ENCODE measurements at places on chromosomes 5 and 9.

GRCh38 chr9:214648-215493 lies at the start of gene DOCK8:
Gene DOCK8, plus strand, starts transcription at chr9:214865. Its CDS starts 112 bp downstream, at chr9:214977.
- ATAC-seq: peak; percentile 59

- ATAC-seq: no peak
Observed at GRCh38 chr9:113155911-113156588, 5.2 kb downstream of the SLC31A2 start.

- ATAC-seq: no peak
Observed at GRCh38 chr5:80195837-80196400, 59.9 kb downstream of the SERINC5 start.

GRCh38 chr5:59842999-59843398 lies 50.5 kb downstream of the PDE4D start:
- ATAC-seq: no peak

DNA sequence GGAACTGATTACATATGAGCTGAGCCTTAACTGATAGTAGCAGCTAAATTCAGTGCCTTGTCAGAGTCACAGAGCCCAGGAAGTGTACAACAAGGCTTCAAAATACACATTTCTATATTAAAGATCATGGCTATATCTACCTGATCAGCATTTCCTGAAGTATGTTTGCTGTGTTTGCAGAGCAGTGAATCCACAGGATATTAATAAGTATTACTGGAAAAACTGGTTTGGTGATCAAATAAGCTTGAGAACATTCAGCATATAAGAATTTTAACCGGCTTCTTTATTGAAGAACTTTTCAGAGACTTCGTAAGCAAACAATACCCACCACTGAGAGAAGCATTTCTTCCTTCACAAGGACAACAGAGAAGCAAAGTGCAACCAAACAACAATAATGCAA lies 227.0 kb downstream of the ELAVL2 start:
- no peak for ATAC-seq

DNA sequence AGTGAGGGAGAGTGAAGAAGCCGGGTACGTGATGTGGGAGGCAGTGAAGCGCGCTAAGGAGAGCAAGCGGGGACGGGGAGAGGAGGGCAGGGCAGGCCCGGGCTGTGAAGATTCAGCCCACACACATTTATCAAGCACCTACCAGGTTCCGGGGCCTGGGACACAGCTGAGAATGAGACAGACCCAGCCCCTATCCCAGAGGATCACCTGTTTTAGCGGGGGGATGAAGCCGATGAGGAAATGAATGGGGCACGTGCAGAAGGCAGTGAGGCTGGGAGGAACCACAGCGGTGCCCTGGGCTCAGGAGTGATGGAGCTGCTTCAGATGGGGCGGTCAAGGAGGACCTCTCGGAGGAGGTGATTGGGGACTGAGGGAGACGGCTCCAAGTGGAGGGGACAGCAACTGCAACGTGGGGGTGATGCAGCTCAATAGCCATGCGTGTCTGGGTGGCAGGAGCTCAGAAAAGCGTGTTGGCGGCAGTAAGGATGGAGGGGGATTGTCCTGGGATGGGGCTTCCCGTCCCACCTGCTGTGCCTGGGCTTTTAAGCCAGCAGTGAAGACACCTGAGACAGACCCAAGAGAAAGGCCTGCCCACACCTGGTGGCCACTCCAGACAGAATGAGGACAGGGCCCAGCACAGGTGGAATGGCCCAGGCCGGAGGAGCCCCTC lies 77.5 kb upstream of the UNC5A start:
- no peak for ATAC-seq

DNA sequence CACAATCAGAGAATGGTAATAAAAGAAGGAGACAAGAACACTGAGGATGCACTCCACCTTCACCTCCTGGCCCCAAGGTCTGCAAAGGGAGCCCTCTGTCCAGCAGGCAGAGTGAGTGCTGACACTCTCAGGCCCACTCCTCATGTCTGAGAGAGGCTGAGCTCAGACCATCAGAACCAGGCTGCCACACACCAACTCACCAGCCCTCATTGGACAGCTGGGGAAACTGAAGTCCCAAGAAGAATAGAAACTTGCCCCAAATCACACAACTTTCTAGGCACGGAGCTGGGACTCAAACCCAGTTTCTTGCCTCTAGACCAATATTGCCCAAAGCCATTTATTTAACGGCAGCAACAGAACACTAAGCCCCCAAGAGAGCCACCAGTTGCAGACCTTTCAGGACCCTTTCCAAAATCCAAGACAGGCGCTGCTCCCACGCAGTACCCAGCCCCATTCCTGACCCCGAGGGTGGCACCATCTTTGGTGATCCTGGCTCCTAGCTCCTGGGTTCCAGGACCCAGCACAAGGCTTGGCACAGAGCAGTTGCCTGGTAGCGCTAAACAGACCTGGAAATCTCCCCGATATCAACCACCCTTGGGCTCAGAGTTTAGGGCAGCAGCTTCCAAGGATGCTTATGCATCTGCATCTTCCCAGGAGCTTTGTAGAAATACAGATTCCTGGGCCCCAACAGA lies 192.4 kb downstream of the GABBR2 start:
- ATAC-seq: no peak

- peak; percentile 35 for ATAC-seq
Observed at GRCh38 chr5:91128604-91129003, 254.5 kb downstream of the ARRDC3 start.

GRCh38 chr5:147245381-147246165 lies 10.7 kb downstream of the STK32A start:
- no peak for ATAC-seq

- no peak for ATAC-seq
Observed at GRCh38 chr5:179964015-179964414, 56.3 kb upstream of the TBC1D9B start.

GRCh38 chr9:29514336-29514735 lies 1941.1 kb upstream of the C9orf72 start:
- ATAC-seq: no peak

DNA sequence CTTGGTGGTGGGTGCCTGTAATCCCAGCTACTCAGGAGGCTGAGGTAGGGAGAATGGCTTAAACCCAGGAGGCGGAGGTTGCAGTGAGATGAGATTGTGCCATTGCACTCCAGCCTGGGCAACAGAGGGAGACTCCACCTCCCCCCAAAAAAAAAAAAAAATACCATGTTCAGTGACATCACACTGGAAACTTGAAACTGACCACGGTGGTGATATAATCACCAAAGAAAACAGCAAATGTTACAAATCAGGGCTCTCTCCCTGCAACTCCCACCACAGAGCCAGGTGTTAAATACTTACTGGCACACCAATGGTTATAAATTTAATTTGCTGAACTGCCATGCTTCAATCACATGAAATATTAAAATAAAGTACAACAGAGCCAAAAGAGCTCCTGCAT lies 81.4 kb downstream of the ZNF608 start:
- no peak for ATAC-seq

DNA sequence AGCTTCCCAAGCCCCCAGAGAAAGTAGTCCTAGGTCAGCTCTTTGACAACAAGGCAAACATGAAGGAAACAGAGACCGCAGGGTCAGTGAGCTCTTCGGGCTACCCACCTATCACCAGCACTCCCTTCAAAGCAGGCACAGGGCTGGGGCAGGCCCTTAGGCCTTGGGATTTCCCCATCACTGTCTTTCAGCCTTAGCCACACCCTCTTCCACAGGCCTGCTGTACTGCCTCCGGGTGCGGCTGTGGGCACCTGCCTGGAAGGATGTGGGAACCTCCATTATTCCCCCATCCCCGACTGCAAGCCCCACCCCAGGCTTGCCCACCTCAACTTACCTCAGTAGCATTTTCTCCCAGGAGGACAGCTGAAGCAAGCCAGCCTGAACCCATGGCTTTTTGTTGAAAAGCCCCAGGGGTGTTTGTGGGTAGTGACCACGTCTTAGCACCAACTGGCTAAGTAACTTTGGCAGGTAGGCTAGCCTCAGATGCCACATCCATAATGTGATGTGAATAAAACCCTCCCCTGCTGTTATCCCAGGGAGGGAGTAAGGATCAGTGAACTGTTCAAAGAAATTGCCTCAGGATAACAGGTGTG lies 100.2 kb downstream of the PIK3R1 start:
- no peak for ATAC-seq

DNA sequence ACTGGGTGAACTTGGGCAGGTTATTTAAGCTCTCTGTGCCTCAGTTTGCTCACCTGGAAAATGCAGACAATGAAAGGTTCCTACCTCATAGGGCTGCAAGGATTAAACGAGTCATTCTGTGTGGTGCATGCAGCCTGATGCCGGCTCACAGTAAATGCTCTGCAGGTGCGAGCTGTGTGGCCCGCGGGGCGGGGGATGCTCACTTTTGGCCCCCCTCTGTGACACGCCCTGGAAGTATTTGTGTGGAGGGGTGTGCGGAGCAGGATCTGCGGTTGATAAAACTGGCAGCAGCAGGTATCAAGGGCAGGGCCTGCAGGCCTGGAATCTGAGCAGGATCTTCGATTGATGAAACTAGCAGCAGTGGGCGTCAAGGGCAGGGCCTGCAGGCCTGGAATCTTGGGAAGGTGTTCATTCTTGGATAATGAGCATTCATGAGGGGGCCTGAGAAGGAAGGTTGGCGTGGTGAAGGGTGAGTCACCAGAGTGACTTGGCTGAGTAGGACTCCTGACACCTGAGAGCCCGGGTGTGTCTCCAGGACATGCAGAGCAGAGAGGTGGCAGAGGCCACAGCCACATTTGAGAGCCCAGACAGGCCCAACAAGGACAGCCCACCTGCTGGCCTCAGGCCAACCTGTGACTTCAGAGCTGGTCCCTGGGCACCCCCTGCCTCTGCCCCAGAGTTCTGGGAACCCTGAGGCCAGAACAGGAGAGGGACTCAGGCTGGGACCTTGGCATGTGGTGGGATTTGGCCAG lies 11.9 kb downstream of the UNC5A start:
- no peak for ATAC-seq

DNA sequence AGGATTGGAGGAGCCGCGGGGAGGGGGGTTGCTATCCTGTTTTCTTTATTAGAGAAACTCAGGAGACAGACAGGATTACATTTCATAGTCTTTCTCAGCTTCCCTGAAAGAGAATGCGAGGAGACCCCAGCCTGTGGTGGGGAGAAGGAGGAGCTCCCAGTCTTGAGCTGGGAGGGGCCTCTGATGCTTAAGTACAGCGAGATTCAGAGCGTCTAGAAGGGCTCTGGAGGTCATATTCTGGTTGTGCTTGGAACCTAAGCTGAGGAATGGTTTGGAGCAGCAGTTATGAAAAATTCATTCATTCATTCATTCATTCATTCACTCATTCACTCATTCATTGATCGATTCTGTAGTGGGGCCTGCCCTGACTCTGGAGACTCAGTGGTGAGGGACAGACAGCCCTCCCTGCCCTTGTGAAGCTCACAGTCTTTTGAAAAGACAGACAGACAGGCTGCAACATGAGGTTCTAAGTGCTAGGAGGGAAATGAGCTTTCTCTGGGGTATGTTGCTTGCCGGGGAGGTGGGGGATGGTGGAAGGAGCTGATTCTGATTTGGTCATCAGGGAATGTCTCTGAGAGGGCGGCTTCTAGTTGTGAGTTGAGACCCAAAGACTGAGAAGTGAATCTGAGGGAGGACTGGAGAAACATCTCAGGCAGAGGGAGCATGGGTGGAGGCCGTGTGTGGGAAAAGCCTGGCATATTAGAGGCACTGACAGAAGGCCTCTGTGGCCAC lies 2.5 kb upstream of the SPRY4 start:
- no peak for ATAC-seq

- ATAC-seq: peak; percentile 86
Observed at GRCh38 chr9:113587471-113588031, 124.0 kb downstream of the RGS3 start.

DNA sequence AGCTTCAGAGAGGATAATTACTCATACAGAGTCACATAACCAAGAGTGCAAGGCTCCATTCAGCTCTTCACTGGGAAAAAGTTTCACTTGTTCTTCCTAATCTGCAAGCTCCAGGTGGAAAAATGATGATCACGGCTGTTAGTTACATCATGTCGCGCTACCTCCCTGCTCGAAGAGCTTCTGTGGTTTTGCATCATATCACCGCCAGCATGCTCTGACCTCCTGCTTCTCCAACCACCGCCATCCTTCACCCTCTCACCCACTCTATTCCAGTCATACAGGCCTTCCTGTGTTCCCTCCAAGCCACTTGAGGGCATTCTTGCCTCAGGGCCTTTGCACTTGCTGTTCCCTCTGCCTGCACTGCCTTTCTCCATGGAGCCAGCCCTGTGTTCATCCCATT lies 47.1 kb downstream of the COL27A1 start:
- no peak for ATAC-seq

GRCh38 chr5:143228597-143229293 lies 174.7 kb downstream of the NR3C1 start:
- ATAC-seq: no peak

DNA sequence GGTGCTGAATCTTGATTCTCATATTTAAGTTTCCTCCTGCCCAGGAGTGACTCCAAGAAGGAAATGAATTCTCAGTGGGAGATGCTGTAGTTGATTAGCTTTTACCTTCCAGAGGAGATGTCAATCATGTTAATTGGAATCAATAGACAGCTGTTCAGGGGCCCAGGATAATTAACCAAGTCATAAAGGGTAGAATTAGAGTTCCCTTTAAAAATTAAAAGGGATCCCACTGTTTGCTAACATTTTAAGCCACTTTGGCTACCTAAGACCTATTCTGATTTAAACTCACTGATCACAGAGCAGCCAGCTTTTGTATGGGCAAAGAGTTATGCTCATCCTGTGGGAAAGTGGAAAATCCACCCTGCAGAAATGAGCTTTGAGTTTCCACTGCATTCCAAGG lies 249.6 kb downstream of the SLIT3 start:
- no peak for ATAC-seq

DNA sequence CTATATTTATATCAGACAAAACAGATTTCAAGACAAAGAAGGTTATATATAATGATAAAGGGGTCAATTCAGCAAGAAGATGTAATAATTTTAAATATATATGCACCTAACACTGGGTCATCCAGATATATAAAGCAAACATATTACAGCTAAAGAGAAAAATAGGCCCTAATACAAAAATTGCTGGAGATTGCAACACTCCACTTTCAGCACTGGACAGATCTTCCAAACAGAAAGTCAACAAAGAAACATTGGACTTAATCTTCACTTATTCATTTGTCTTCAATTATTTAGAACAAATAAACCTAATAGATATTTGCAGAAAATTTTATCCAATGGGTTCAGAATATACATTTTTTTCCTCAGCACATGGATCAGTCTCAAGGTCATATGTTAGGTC lies 45.8 kb downstream of the MEIKIN start:
- no peak for ATAC-seq

GRCh38 chr9:34658461-34658860 lies 4.0 kb downstream of the CCL27 start:
- no peak for ATAC-seq

GRCh38 chr9:111969061-111969460 lies 72.4 kb downstream of the UGCG start:
- no peak for ATAC-seq

GRCh38 chr9:124839612-124840299 lies 13.5 kb upstream of the WDR38 start:
- peak; percentile 67 for ATAC-seq

DNA sequence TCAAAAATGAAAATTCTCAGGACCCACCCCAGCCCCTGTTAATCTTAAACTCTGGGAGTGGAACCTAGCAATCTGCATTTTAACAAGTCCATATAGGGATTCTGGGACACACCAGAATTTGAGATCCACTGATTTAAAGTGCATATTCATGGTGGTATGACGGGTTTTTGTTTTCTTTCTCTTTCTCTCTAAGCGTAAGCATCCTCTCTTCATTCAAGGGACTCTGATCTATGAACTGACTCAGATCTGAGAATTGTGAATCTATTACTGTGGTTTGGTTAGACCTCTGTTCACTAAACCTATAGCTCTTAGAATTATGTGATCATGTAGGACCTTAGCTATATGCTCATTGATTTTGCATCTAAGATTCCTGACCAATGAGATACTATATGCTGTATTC lies 565.2 kb downstream of the CCDC171 start:
- no peak for ATAC-seq

- no peak for ATAC-seq
Observed at GRCh38 chr9:84169240-84169639, 171.3 kb downstream of the SLC28A3 start.
